CD4-positive, alpha-beta T cell treated with Interleukin-17A for 1 hour (primary cell): ENCODE measurements at places on chromosomes 7 and 10.
A peak's percentile ranks its signal among the peaks of the same experiment; 100 is the strongest.

GRCh38 chr10:124267231-124267885, 151.4 kb downstream of the OAT start:
- no peak for DNase-seq

- no peak for DNase-seq
Measured at GRCh38 chr10:132714096-132714985, 71.6 kb downstream of the NKX6-2 start.

GRCh38 chr7:148994576-148994975, 33.7 kb downstream of the PDIA4 start:
- no peak for DNase-seq

GRCh38 chr7:151838861-151839381, 38.0 kb downstream of the PRKAG2 start:
- peak; percentile 62 for DNase-seq

- no peak for DNase-seq
Measured at GRCh38 chr10:21264271-21264670, 261.2 kb downstream of the SKIDA1 start.

GRCh38 chr10:317271-317769, 182.1 kb downstream of the ZMYND11 start:
- no peak for DNase-seq
